ENCODE measurements at places on chromosomes 7 and 10. TPM values are rescaled to one million over a fixed set of nuclear protein-coding genes. Genes with fewer than 3 reads are reported as not detected.

TMEM225B gene
- polyA plus RNA-seq: 0.61 TPM

BMPER gene
- polyA plus RNA-seq: 0.24 TPM

EIF4H gene
- polyA plus RNA-seq: 316 TPM

CPED1 gene
- not detected for polyA plus RNA-seq

GOT1 gene
- 18.8 TPM for polyA plus RNA-seq

All from CD4-positive, alpha-beta memory T cell (primary cell).